DND-41 (cell line): ENCODE measurements at places on chromosomes 1 and 21.

DNA sequence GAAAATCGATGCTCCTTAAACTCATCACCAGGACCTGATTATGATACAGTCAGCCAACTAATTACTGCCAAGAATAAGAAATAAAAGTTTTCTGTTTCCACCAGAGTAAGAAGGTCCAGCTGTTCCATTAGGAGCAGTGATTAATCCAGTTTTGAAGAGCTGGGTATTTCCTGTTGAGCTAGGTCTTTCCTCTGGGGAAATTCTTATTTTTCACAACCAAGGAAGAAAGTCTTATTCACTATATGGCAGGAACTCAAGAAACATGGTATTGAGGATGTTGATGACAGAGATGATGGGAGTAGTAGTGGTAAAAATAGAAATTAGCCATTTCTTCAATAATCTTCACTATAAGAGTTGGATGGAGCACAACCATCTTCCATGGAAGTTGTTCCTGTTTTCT, 374.6 kb upstream of the RUNX1 start:
- no peak for DNase-seq

GRCh38 chr1:227728059-227728891, 6.8 kb downstream of the JMJD4 start:
- DNase-seq: peak; percentile 78

GRCh38 chr1:213446496-213446895, 395.5 kb downstream of the RPS6KC1 start:
- no peak for DNase-seq

DNA sequence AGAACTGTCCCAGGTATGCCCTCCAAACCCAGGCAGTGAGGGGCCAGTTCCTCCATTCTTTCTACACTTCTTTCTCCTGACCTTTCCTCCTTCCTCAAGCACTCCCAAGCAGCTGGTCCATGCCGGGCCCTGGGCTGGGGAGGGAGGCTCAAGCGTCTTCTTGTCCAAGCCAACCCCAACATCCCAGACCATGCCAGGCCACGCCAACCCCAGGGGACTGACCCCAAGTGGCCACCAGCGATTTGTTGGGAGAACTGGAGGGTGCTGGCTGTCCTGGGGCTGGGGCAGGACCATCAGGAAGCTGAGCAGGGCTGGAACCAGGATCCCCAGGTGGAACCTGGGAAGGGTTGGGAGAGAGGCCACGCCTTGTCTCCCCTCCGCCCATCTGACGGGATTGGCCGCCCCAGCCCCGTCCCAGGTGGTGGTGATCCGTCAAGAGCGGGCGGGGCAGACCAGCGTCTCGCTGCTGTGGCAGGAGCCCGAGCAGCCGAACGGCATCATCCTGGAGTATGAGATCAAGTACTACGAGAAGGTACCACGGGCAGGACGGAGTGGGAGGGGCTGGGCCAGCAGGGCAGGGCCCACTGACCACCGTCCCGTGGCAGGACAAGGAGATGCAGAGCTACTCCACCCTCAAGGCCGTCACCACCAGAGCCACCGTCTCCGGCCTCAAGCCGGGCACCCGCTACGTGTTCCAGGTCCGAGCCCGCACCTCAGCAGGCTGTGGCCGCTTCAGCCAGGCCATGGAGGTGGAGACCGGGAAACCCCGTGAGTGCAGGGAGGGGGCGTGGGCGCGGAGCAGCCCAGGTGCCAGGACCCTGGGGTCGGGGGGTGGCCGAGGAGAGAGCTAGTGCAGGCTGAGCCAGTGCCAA, 29.9 kb downstream of the EPHA8 start:
- no peak for DNase-seq

GRCh38 chr1:198833706-198834503, 195.1 kb downstream of the PTPRC start:
- DNase-seq: no peak

- no peak for DNase-seq
Measured at GRCh38 chr21:39319251-39319756, 5.9 kb upstream of the BRWD1 start.

- DNase-seq: no peak
Measured at GRCh38 chr1:64953241-64953640, 13.1 kb downstream of the JAK1 start.

- DNase-seq: no peak
Measured at GRCh38 chr1:157739229-157739901, 37.6 kb downstream of the FCRL2 start.

DNA sequence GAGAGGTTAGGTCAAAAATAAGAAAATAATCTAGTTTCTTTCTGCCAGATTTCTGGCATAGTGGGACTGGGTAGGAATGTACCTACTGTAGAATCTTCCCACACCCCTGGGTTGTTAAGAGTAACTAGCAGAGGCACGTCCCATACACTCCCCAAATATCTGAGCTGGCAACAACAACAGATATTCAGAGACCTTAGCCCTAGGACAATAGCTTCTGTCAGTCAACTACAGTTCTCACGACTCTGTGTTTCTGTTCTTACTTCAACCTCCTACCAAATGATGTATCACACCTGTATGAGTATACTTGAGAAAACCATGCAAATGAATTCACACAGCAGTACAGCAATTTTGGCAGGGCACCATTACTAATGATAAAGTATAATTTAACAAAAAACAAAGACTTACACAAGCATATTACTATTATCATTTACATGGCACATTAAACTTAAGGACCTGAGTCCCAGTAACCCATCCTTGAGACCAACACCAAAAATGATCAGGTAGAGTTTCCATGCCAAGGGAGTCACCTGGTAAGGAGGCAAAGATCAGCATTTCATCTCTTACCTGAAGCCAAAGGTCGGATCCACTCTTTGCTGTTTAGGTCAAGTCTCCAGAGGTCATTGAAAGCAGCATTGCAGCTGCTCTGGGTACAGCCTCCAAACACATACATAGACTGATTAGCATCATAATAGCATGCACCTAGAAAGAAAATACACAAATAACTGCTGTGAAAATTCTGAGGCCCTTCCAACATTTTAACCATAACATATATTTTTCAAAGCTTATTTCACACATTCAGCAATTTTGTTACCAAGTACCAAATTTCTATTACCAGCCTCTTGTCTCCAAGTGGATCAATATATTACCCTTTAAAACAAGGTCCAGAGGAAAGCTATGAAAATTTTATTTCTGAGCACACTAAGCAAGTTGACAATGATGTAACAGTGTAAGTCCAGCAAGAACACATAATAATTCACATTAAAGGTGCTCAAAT, 57.5 kb upstream of the CPLANE2 start:
- DNase-seq: no peak

DNA sequence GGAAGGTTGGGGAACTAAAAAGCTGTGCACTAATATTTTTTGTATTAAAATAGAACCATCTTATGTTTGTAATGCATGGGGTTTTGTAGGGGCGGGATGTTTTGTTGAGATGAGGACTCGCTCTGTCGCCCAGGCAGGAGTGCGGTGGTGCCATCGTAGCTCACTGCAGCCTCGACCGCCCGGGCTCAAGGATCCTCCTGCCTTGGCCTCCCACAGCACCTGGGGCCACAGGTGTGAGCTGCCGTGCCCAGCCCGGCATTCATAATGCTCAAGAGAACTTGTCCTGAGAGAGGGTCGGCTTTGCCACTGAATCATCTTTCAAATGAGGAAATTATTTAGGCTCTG, 3.0 kb upstream of the C1orf159 start:
- DNase-seq: no peak

DNA sequence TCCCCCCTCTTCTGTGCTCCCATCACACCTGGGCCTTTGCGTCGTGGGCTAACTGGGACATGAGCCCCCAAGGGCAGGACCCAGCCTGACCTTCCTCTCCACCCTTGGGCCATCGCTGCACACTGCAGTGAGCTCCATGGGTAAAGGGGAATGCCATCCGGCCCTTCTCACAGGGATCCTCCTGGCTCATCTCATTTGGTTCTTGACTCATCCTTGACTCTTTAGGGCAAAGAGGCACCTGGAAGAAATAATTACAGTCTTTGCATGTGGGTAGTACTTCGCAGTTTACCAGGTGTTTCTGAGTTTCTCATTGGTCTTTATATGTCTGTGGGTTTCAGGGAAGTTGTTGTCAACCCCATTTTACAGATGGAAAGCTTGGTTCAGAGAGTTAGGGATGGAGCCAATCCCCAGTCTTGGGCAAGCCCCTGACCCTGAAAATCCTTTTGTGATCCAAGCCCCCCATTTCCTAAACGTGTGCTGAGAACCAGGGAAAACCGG, 59.3 kb upstream of the ID3 start:
- DNase-seq: no peak

- DNase-seq: no peak
Measured at GRCh38 chr1:180160357-180160756, 5.7 kb downstream of the QSOX1 start.

GRCh38 chr21:46431884-46432488, 26.7 kb upstream of the DIP2A start:
- no peak for DNase-seq

DNA sequence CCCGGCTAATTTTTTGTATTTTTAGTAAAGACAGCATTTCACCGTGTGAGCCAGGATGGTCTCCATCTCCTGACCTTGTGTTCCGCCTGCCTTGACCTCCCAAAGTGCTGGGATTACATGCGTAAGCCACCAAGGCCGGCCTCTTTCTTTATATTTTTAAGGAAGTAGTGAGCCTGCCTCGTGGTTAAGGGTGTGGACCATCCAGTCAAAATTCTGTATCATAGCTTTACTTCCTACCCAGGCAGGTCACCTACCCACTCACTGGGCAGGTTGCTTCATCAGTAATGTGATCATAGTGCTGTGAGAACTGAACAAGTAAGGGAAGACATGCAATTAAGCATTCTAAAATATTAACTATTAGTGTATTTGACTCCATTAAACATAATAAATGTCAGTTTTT, 8.1 kb upstream of the ACOT7 start:
- DNase-seq: no peak

- DNase-seq: no peak
Measured at GRCh38 chr1:237528545-237528944, 362.2 kb downstream of the ZP4 start.

GRCh38 chr1:248858096-248858890, 592 bp downstream of the ZNF692 start:
- DNase-seq: peak; percentile 60

DNA sequence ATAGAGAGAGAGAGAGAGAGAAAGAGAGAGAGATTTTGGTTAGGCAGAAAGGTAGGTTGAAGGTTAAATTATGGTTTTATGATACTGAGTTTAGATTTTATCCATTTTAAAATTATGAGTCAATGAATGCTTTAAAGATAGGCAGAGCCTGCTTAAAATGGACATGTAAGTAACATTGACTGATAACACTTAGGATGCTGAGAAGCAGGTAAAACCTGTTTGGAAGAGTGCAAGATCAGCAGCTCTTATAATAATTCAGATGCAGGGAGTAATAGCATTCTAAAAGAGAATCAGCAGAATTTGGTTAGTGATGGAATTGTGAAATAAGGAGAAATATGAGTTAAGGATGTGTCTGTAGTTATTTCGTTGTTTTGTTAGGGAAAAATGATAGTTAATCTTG, 446.6 kb downstream of the PLA2G4A start:
- DNase-seq: no peak

DNA sequence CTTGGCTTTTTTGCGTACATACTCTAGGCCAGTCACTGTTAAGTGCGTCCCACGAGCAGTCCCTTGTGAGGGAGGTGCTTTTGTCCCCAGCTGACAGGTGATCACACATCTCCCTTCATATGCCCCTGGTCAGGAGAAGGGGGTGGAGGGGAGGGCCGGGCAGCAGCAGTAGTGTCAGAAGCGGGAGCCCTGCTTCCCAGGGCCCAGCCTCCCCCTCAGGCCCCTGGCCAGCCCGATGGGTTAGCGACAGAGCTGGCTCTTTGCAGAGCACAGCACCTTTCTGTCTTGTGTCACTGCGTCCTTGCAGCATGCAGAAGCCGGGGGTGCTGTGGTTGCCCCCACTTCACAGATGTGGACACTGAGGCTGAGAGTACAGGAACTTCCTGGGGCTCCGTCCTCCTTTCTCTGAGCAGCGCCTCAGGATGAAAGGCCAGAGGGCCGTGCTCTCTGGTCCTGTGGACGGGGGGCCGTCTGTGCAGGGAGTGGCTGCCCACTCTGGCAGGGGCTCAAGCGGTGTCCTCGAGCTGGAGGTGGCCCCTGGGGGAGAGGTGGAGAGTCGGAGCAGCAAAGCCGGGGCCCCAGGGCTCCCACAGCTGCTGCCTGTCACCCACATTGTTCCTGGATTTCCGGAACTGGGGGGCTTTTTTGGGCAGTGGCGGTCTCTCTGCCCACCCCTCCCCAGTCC, 5.9 kb downstream of the TMEM201 start:
- no peak for DNase-seq

- no peak for DNase-seq
Measured at GRCh38 chr1:11546456-11546855, 67.5 kb downstream of the DISP3 start.

GRCh38 chr1:217062586-217062985, 339.4 kb upstream of the ESRRG start:
- no peak for DNase-seq

GRCh38 chr1:201982082-201982622, 296 bp upstream of the RNPEP start:
- peak; percentile 75 for DNase-seq

DNA sequence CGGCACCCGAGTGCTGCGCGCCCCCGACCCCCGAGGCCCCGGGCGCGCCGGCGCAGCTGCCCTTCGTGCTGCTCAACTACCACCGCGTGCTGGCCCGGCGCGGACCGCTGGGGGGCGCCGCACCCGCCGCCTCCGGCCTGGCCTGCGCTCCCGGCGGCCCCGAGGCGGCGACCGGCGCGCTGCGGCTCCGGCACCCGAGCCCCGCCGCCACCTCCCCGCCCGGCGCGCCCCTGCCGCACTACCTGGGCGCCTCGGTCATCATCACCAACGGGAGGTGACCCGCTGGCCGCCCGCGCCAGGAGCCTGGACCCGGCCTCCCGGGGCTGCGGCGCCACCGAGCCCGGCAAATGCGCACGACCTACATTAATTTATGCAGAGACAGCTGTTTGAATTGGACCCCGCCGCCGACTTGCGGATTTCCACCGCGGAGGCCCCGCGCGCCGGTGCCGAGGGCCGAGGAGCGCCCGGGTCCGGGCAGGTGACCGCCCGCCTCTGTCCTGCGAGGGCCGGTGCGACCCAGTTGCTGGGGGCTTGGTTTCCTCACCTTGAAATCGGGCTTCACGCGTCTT, 49.0 kb downstream of the SIM2 start:
- no peak for DNase-seq

GRCh38 chr1:155253797-155254196, 1.5 kb downstream of the ENTREP3 start:
- DNase-seq: no peak

DNA sequence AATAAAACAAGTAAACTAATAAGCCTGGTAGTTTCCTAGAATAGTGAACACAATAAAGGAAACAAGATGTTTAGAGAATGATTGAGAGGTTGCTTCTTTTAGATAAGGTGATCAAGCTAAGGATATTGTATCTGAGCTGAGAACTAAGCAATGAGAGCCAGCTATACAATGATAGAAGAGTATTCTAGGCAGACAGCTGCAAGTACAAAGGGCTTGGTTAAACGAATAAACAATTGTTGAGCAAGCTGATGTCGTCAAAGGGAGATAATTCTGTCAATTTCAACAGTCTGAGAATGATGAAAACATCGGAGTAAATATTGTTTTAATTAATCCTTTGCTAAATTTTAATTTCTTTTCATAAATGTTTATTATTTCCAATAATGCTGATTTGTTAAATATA, 5.5 kb upstream of the FH start:
- no peak for DNase-seq

- DNase-seq: no peak
Measured at GRCh38 chr21:24007592-24007991, 1599.7 kb downstream of the MRPL39 start.
